AG09309 (cell line): ENCODE measurements at places on chromosomes 2 and 18.

GRCh38 chr18:51135364-51135763 lies 62.1 kb downstream of the MEX3C start:
- DNase-seq: peak; percentile 67

- no peak for DNase-seq
Observed at GRCh38 chr18:10002280-10002679, 88.5 kb downstream of the VAPA start.

DNA sequence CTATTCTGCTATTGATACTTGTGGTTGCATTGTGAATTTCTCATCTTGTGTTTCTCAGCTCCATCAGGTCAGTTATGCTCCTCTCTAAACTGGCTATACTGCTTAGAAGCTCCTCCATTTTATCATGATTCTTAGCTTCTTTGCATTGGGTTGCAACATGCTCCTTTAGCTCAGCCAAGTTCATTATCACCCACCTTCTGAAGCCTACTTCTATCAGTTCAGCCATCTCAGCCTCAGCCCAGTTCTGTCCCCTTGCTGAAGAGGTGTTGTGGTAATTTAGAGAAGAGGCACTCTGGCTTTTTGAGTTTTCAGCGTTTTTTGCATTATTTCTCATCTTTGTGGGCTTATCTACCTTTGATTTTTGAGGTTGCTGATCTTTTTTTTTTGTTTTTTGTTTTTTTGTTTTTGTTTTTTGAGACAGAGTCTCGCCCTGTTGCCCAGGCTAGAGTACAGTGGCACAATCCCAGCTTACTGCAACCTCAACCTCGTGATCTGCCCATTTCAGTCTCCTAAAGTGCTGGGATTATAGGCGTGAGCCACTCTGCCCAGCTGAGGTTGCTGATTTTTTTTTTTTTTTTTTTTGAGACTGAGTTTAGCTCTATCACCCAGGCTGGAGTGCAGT lies 36.0 kb downstream of the ANKRD12 start:
- DNase-seq: no peak

- DNase-seq: peak; percentile 25
Observed at GRCh38 chr2:181742922-181743722, 62.8 kb upstream of the NEUROD1 start.

- DNase-seq: no peak
Observed at GRCh38 chr2:233828546-233829192, 25.7 kb downstream of the HJURP start.

- DNase-seq: no peak
Observed at GRCh38 chr2:199734651-199735050, 116.3 kb downstream of the FTCDNL1 start.

DNA sequence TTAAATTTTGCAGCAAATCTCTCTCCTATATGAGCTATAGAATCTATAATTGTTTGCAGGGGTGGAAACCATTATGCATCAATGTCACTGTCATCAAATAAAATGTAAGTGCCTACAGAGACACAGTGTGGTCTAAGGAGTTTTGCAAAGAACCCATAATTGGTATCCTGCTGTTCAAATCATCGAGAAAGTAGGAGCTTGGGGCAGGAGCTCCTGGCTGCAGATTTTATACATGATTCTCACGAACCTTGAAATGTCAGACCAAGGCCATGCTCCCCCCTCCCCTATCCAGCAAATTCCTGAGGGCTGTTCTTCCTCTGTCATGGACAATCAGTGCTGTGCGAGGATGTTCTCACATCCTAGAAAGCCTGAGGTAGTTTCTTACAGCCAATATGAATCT lies 119.5 kb upstream of the CYRIA start:
- DNase-seq: no peak

- no peak for DNase-seq
Observed at GRCh38 chr18:22132258-22132657, 37.1 kb upstream of the GATA6 start.

- no peak for DNase-seq
Observed at GRCh38 chr2:206707164-206707701, 11.0 kb downstream of the DYTN start.

DNA sequence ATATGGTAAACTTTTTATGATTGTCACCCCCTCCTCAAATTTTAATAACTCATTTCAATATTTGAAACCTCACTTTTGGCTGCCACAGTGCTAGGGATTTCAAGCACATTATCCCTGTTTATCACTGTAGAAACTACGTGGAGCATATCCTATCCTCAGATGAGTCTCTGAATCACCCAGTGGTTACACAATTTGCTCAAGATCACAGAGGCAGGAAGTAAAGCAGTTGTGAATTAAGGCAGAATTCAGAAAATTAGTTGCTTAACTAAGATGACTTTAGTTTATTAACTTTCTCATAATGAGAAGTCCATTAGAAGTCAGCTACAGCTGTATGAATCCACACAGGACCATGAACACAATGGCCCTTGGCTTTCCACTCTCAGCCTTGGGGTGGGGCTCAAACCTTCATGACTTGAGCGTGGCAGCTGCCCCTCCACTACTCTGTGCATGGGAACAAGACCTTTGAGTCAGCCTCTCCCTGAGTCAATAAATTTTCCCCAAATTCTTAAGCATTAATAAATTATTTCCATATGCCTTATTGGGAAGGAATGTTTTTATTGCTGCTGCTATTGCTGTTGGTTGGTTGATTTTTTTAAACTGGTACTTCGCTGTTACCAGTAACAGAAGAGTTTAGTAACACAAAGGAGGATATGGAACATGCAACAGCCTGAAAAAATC lies 369.0 kb downstream of the CBLN2 start:
- DNase-seq: peak; percentile 46

GRCh38 chr2:162994718-162995117 lies 156.2 kb upstream of the KCNH7 start:
- no peak for DNase-seq

- peak; percentile 8 for DNase-seq
Observed at GRCh38 chr2:216918088-216918680, 58.3 kb upstream of the TNP1 start.

DNA sequence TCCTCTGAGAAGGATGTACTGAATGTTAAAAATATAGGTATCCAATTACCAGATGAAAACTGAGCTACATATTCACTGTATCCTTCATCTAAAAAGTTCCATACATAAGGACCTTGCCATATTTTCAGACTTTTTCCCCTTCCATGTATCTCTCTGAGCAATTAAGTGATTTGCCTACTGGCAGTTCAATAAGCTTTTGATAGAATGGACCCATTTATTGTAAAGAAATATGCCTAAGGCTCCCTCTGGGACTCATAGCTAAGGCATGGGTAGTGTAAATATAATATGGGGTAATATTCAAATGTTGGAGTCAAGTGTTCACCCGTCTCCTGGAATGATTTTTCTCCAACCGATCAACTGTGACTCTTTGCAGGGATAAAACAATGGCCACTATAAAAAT lies 135.4 kb upstream of the FSHR start:
- no peak for DNase-seq

DNA sequence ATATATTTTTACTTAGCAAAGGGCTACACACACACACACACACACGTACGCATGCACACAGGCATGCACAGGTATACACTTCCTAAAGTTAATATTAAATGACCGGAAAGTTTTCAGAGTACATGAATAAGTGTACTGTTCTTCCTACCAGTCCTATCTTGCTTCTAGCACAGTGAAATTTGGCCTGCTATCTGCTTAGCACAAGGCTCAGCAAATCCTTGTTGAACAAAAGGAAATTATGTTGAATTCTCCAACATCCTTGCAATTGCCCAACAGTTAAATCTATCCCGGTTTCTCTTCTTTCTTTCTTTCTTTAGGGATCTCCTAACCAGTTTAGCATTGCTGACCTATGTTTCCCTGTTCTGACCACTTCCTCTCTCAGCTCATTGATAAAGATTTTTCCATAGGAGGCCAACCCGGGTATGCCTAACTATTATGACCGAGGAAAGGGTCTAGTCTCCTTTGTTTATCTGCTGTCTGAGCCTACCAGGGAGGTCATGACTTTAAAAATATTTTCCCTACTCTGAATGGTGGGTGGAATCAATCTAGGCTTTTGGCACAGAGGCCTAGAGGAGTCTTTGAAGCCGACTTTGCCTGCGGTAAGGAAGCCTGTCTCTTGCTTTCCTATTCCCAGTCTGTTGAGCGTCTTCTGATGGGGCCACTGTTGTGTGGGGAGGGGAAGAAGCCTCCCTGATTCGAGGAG lies 400.7 kb downstream of the HRH4 start:
- no peak for DNase-seq

GRCh38 chr18:74400813-74401212 lies 56.3 kb downstream of the DIPK1C start:
- no peak for DNase-seq

GRCh38 chr18:36331521-36331971 lies 34.0 kb downstream of the FHOD3 start:
- no peak for DNase-seq

- DNase-seq: no peak
Observed at GRCh38 chr2:178101321-178102079, 10.7 kb upstream of the RBM45 start.

GRCh38 chr2:3766824-3767223 lies 63.4 kb downstream of the DCDC2C start:
- DNase-seq: no peak

- no peak for DNase-seq
Observed at GRCh38 chr18:36905571-36905970, 76.6 kb downstream of the KIAA1328 start.

- no peak for DNase-seq
Observed at GRCh38 chr2:39595116-39595515, 70.6 kb upstream of the TMEM178A start.

DNA sequence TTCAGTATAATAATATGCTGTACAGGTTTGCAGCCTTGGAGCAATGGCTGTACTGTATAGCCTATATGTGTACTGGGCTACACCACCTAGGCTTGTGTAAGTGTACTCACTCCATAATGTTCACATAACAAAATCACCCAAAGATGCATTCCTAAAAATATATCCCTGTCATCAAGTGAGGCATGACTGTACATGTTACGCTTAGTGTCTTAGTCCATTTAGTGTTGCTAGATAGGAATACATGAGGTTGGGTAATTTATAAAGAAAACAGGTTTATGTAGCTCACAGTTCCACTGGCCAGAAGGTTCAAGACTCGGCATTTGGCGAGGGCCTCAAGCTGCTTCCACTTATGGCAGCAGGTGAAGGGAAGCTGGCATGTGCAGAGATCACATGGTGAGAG lies 31.4 kb downstream of the RNF152 start:
- no peak for DNase-seq

DNA sequence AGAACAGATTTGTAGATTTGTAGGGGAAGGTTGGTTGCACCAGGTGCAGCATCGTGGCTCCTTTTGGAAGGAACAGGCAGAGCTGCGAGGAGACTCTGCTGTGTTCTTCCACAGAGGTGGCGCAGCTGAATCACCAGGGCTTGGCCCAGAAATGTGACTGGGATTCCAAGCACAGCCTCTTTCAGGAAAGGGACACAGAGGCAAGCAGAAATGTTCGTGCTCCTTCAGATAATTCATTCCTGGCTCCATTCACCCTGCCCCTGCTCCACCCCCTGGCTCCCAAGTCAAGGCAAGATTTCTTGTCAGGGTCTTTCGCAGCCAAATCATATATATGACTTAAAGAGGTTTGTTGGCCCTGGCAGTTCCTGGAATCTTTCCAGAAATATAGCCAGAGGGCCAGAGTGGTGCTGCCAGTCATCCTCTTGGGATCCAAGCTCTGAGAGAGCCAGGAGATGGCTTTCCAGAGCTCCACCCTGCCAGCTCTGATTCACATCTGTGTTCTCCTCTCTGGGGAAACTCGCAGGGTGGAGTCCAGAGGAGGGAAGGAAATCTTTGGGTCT lies 203.9 kb upstream of the TANK start:
- no peak for DNase-seq

GRCh38 chr2:151808258-151809072 lies 19.8 kb downstream of the ARL5A start:
- DNase-seq: no peak

- DNase-seq: no peak
Observed at GRCh38 chr18:30088238-30089015, 954.1 kb downstream of the DSC3 start.

GRCh38 chr2:211741966-211742365 lies 796.6 kb downstream of the ERBB4 start:
- DNase-seq: no peak

- no peak for DNase-seq
Observed at GRCh38 chr18:46820863-46821262, 64.0 kb upstream of the ST8SIA5 start.

GRCh38 chr2:190099890-190100697 lies 37.6 kb upstream of the MSTN start:
- no peak for DNase-seq

GRCh38 chr2:53006980-53007379 lies 760.6 kb upstream of the CHAC2 start:
- DNase-seq: no peak

- DNase-seq: no peak
Observed at GRCh38 chr2:54522624-54523281, 66.6 kb downstream of the SPTBN1 start.

DNA sequence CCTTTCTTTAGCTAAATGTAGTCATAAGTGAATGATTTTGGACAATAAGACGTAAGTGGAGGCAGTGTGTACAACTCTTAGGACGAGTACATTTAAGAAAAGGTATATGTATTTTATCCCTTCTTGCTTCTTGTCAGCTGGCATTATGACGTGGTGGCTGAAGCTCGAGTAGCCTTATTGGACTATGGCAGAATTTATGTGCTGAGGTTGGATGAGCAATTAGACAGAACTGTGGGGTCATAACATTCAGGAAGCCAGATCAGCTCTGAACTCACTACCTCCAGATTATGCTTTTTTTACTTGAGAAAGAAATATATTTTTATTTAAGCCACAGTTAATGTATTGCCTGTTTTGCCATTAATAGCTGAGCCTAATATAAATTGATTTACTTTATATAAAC lies 661.5 kb downstream of the ERBB4 start:
- no peak for DNase-seq

- DNase-seq: no peak
Observed at GRCh38 chr2:161141033-161141432, 19.2 kb upstream of the TANK start.

DNA sequence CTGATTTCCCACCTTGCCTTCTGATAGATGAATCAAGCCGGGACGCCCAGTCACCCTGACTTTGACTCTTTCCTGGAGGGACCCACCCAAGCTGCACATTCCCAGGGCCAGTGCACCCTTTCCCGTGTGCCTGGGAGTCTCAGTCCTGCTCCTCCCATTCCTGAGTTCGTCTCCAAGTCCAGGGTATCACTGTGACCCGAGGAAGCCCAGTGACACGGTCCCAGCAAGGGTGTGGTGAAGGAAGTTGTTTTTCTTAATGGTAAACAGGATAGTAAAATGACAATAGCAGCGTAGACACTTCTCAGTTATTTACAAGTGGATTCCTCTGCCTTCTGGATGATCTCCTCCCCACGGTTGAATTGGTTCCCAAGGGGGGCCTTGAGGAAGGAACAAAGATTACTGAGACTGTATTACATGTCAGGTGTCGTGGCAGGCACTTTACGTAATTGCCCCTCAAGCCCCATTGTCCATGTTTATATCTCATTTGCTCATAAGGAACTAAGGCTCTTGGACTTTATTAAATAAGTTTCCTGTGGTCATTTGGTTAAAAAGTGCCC lies 123.3 kb downstream of the PRKCE start:
- no peak for DNase-seq

GRCh38 chr2:234640657-234641056 lies 143.8 kb upstream of the ARL4C start:
- no peak for DNase-seq

- DNase-seq: no peak
Observed at GRCh38 chr2:177172034-177172880, 40.3 kb upstream of the HNRNPA3 start.

- DNase-seq: no peak
Observed at GRCh38 chr2:160813506-160813858, 319.9 kb upstream of the RBMS1 start.
